ENCODE measurements at places on chromosomes 4 and X.

GRCh38 chr4:76677571-76678326, 220.2 kb downstream of the SOWAHB start:
- no peak for DNase-seq

DNA sequence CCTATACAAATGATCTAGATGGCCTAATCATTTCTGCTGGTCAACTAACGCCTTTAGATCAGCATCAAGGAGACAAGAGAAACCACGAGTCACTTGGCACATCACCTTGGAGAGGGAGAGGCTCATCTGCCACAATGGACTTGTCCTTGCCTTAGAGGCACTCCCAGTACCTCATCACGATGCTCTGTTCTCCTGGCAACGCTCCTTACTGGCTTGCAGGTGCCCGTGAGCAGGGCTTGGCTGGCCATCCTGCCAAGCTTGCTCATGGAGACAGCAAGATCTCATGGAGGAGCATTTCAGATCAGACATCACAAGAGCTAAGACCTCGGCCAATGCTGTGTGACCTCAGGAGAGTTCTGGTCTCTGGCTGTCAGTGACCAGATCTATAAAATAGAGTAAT, 2.7 kb upstream of the SMIM20 start:
- DNase-seq, result no peak

- peak; percentile 95 for DNase-seq
Observed at GRCh38 chr4:87895964-87896621, 63.3 kb downstream of the MEPE start.

GRCh38 chr4:38605181-38605752, 58.7 kb upstream of the KLF3 start:
- no peak for DNase-seq

GRCh38 chr4:81839347-81840042, 367.8 kb upstream of the RASGEF1B start:
- no peak for DNase-seq
